ENCODE measurements at places on chromosomes 11 and 22.

DNA sequence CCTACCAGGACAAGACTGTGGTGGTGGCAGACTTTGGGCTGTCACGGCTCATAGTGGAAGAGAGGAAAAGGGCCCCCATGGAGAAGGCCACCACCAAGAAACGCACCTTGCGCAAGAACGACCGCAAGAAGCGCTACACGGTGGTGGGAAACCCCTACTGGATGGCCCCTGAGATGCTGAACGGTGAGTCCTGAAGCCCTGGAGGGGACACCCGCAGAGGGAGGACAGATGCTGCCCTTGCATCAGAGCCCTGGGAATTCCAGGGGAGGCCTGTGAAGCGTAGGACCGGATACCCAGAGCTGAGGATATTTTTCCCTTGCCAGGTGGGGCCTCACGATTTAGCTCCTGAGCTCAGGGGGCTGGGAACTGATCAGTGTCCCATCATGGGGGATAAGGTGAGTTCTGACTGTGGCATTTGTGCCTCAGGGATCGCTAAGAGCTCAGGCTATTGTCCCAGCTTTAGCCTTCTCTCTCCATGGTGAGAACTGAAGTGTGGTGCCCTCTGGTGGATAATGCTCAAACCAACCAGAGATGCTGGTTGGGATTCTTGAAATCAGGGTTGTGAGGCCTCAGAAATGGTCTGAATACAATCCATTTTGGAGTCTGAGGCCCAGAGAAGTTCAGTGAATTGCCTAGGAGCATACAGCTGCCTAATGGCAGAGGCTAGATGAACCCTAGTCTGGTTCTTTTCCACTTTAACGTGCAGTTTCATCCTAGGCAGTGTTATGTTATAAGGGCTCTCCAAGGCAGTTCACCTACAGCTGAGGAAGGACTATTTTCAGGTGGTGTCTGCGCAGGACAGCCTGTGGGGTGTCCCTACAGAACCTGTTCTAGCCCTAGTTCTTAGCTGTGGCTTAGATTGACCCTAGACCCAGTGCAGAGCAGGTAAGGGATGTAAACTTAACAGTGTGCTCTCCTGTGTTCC lies 19.5 kb downstream of the PIK3IP1 start:
- peak; percentile 65 for DNase-seq

DNA sequence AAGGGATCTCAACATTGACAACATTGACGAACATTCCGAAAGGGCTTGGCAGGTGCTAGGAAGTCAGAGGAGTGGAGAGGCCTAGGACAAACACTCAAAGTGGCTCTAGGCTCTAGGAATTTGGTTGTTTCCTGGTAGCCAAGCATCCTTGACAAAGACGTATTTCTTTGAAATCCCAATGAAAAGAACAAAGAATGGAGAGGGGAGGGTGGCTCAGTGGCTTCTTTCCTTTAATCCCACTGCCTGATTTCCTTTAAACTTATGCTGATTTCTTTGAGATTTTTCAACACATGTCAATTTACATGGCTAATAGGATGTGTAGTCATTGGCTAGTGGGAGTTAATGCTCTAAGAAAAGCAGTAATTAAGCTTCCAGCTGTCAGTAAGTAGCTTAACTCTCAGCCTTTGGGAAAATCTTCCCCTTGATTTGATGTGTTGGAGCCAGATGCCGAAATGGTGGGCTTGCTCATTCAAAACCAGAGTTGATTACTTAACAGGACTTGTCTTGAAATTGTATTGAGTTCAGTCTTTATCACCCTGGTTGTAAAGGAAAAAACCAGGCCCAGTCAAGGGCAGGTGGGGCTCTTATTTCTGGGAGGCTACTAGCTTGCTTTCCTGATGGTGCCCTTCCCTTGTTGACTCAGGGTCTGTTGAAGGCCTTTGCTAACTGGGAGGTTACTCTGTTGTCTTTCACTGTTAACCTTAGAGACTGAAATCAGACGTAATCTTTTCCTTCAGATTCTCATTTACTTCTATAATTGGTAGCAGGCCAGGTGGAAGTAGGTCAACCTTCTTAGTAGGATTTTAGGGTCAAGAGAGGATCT lies 44.6 kb upstream of the SORL1-AS1 start:
- no peak for DNase-seq

- no peak for DNase-seq
Measured at GRCh38 chr22:47199261-47199978, 437.0 kb downstream of the TBC1D22A start.

GRCh38 chr11:76041208-76041607 lies 165.1 kb downstream of the WNT11 start:
- no peak for DNase-seq

DNA sequence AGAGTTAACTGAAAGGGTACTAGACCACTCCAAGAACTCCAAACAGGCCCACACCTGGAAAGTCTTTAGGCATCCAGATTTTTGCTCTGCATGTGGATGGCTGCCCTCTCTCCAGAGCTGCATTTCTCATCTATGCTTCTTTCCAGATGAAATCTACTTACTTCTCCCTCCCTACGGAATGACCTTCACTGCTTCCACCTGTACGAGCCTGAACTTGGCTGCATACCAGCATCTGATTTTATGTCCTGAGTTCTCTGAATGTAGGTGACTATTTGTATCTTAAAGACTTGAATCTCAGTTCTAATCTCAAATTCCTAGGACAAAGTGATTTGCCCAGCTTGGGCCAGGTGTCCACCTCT lies 13.3 kb downstream of the CELF1 start:
- no peak for DNase-seq

Data from glutamatergic neuron (in vitro differentiated cells).